ENCODE measurements at places on chromosomes 1 and 21.
A peak's percentile ranks its signal among the peaks of the same experiment; 100 is the strongest.

GRCh38 chr1:205585169-205585834 is 46.5 kb downstream of the ELK4 start:
- DNase-seq = no peak

- DNase-seq = peak; percentile 83
Measured at GRCh38 chr21:34887725-34888568, 161.2 kb downstream of the RUNX1 start.

DNA sequence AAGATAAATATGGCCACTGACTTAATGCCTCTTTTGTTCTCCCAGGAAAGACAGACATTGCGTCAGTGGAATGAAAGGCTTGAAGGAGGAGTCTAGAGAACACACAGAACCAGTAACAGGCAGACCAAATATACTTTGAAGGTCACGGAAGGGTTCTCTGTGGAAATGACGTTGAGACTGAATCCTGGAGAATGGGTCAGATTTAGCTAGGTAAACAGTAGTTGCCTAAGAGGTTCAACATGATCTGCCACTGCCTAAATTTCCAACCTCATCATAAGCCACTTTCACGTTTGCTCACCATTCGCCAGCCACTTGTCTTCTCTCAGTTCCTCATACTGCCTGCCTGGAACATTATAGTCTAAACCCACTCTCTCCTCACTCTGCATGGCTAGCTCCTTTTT is 20.5 kb downstream of the PLA2G4A start:
- DNase-seq = no peak

GRCh38 chr1:230255116-230255515 is 171.0 kb downstream of the PGBD5 start:
- no peak for DNase-seq
